ENCODE measurements at places on chromosomes 1 and 21. TPM values are rescaled to one million over a fixed set of nuclear protein-coding genes. Genes with fewer than 3 reads are reported as not detected.

The MROH9 gene
- not detected for total RNA-seq

The SPRR2F gene
- not detected for total RNA-seq

The DCDC2B gene
- total RNA-seq = not detected

The RPS6KC1 gene
- 5.4 TPM for total RNA-seq

The PAFAH2 gene
- total RNA-seq = 5.2 TPM

The DLGAP3 gene
- 0.69 TPM for total RNA-seq

The SPAG17 gene
- total RNA-seq = not detected

GRCh38 chr1:167223144-167224103 is 2.7 kb downstream of the POU2F1 start:
- DNase-seq = no peak

DNA sequence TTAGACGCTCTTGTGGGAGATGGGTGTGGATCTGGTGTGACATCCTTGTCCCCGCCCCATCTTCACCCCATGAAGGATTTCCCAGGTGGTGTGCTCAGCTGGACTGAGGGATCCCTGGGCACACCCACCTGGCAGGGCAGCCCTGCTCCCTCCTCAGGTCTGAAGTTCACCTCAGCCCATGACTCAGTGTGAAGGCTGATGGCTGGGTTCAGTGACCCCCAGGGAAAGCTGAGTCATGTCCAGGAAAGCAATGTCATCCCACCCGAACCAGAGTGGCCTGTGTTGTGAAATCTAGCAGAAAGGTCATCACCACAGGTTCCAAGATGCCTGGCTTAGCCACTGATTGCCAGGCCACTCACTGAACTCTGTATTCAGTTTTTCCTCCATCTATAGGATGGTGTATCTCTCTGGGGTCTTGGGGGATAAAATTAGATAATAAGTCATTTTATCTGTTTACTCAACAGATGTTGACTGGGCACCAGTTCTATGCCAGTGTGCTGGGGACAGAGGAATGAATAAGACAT is 97.7 kb upstream of the JUN start:
- no peak for DNase-seq

- no peak for DNase-seq
These were observed 2.2 kb upstream of the MATN1 start for GRCh38 chr1:30725450-30726095.

DNA sequence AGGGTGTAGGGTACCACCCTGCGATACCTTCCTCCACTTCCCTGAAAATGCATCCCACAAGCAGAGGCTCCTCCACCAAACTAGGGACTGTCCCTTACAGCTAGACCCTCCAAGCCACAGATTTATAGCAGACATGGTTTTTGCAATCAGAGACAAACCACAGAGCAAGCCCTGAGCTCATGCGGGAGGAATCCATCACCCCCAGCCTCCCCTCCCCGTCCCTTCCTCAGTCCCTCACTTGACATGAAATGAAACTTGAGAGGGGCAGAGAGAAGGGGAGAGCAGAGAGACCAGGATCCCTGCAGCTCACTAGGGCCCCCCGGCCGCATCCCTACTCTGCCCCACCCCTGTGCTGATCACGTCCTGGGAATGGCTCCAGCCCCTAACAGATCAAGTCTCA is 94.9 kb downstream of the MRPL37 start:
- no peak for DNase-seq

DNA sequence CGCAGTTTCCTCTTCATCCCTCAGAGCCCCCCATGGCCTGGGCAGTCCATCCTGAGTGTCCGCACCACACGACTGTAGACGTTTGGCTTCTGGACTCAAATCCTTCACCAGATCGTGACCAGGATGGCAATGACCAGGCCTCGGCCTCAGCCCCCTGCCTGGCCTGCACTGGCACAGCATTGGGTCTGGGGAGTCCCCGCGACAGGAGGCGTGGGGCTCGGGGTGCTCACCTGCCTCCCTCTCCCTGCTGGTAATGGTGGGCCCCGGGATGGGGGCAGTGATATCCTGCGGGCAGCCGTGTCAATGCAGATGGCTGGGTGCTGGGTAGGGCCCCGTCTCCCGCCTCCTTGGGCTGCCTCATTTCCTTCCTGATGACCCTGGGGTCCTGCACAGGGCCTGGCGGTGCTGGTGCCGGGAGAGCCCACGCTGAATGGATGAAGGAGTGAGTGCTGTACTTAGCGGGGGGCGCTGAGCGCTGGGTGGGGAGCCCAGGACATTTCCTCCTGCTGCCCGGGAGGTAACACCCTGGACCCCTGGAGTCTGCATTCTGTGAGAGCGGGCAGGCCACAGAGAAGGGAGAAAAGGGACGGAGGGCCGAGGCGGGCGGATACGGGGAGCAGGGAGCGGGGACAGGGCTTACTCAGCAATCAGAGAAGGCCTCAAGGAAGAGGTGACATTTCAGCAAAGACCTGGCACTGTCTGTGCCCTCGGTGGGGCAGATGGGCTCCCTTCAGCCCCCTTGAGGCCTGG is 2.1 kb upstream of the TNFRSF14 start:
- DNase-seq = no peak

DNA sequence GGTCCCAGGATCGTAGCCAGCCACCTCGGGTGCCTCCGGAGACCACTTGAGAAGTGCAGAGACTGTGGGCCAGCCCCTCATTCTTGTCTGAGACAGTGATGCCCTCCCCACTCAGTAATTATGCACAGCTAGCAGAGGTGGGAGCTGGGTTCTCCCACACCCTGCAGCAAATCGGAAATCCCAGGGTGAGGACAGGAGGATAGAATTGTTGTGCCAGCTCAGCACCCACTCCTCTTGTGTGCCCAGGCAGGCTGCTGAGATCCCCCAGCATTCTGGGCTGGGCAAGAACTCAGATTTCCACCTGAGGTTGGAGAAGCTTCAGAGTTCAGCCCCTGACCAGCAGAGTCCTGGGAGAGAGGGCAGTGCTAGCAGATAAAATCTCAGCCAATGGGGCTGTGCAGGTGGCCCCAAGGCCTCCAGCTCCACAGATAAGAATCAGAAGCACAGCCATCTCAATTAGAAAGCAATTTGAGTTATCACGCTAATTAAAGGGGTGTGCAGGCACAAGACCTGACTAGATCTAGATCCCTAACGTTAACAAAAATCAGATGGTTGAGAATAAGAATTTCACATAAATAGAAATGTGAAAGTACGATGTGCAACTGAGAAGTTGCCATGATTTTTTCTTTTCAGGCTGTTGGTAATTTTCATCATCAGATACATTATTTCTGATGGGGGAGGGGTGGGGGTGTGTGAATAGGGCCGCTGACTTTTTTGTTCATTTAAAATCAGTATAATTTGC is 45.5 kb upstream of the IRF2BP2 start:
- DNase-seq = no peak

GRCh38 chr1:3604468-3604974 is 6.8 kb downstream of the MEGF6 start:
- no peak for DNase-seq

DNA sequence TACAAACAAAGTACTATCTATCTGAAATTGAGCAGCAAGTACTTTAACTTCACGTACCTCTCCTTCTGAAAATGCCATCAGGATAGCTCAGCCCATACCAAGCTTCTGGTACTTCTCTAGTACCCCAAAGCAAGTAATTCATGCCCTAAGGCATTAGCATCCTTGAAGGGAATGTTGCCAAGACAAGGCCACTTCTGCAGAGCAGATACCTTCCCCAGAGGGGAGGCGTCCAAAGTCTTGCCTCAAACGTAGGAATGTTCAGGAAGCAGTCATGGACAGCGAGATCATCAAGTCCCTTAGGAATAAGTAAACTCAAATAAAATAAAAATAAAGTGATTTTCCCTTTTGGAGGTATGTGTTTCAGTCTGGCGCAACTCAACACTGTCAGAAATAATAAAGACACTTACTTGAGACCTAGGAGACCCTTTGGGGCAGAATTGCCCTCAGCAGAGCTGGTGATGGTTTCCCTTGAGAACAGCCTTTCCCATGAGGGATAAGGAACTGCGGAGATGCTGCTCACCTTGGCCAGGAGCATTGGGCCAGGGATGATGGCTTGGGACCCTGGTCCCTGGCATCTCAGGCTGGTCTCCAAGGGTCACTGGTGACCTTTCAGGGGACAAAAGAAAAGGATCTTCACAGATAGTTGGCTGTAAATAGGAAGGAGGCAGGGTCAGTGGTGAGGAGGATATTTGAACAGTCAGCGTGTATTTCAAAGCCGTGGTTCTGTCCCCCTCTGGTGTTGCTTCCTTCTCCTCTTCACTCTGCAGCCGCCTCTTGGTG is 522.9 kb downstream of the KIF26B start:
- no peak for DNase-seq

DNA sequence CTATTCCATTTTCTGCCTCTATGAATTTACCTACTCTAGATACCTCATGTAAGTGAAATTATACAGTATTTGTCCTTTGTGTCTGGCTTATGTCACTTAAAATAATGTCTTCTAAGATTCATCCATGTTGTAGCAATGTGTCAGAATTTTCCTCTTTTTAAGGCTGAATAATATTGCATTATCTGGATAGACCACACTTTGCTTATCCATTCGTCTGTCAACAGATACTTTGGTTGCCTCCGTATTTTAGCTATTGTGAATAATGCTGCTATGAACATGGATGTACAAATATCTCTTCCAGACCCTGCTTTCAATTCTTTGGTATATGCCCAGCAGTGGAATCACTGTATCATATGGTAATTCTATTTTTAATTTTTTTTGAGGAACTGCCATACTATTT is 10.1 kb upstream of the CCSAP start:
- no peak for DNase-seq

DNA sequence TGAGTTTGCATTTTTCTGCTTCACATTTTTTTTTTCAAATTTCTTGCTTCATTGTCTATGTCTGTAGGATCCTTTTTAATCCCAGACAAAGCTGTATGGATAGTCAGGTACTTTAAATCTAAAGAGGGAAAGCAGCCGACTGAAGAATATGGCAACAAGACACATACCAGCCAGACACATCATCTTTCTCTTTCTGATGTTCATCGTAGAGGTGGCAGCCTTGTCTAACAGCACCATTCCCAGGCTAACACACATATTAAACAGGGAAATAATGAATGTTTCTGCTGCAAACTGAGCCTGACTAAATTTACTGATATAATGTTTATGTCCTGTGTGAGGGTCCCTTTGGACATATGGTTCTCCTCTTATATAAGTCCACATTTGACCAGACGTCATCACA is 3.7 kb upstream of the TEKT2 start:
- no peak for DNase-seq

- no peak for DNase-seq
These were observed 24.9 kb upstream of the GRHL3 start for GRCh38 chr1:24294228-24294672.

GRCh38 chr1:203142684-203143408 is 15.3 kb downstream of the ADORA1 start:
- DNase-seq = no peak

DNA sequence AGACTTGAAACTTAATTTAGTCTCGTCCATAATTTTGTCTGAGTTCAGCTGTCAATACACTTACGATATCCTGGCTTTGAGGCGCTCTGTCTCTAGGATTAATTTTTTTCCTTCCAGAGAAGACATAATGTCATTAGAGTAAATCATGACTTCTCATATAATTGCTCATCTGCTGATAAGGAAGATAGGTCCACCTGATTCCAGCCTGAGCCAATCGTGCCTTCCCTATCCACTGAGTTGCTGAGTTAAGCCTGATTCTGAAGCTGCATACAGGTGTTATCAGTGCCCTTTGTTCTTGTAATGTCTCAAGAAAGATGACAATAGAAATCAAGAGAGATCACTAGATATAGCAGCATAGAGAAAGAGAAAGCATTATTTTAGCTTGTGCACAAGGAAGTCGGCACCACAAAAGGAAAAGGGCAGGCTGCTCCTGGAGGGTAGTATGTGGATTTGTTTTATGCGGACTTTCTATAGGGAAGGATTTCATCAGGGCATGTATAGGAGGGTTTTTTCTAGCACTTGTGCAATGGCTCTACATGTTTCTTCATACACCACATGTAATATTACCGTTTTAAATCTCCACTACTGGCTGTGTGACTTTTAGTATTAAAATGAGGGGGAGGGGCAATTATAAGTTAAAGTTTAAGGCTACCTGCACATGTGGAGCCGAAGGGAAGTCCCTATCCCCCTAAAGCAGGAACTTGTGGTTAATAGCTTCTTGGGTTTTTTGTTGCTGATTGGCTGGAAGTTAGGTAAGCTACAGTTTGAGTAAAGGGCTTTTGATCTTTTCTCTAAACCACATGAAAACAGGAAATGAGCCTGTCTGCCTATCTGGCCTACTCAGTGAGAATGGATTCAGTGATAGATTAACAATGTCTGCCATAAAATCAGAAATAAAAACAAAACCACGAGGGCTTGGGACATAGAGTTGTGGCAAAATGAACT is 133.4 kb downstream of the PLPPR5 start:
- DNase-seq = peak; percentile 60

DNA sequence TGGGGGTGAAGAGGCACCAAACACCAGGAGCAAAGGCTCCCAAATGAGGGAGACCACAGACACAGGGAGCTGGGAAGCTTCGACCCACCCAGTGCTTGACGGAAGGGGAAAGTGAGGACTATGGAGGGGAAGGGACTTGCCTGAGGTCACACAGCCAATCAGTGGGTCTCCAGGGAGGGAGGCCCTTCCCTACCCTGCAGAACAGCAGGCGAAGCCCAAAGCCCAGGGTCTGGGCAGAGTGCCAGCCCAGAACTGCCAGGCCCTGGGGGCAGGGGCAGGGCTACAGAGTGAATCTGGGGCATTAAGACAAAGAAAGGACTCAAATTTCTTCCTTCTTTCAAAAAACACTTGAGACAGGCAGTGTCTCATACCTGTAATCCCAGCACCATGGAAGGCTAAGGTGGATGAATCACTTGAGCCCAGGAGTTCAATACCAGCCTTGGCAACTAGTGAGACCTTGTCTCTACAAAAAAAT is 45.5 kb upstream of the ECE1 start:
- DNase-seq = no peak

GRCh38 chr1:9593492-9594465 is 5.1 kb downstream of the TMEM201 start:
- DNase-seq = peak; percentile 79

DNA sequence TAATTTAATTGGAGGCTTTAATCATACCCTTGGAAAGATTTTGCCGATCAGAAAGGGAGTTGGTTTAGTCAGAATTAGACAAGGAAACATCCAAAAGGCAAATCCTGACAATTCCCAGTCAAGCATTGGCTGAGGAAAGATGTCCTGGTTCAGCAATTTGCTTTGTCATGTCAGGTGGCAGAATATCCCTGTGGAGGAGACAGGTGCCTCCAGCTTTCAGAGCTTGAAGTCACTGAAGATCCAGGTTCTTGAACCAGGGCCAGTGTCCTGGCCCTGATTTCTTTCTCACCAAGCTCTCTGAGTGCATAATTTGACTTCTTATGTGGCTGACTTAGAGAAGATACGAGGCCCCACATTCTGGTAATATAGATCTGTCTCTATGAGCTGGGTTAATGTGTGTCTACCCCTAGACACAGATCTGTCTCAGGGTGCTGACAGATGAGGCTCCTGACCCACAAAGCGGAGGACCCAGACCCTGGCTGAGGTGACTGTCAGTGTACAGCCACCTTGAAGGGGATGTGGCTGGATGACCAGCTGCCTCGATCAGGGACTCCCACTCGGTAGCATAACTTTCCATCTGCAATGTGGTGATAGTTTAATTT is 118.9 kb downstream of the HHAT start:
- no peak for DNase-seq

Measured in activated naive CD4-positive, alpha-beta T cell treated with anti-CD3 and anti-CD28 coated beads for 36 hours (primary cell).